Cardiac fibroblast (primary cell): ENCODE measurements at places on chromosomes 11 and 22.

- no peak for DNase-seq
Measured at GRCh38 chr11:103602840-103603239, 433.6 kb upstream of the DDI1 start.

GRCh38 chr11:69573761-69574607 is 67.0 kb upstream of the CCND1 start:
- DNase-seq, result no peak

GRCh38 chr11:130609121-130610035 is 160.9 kb downstream of the ADAMTS15 start:
- peak; percentile 84 for DNase-seq

- peak; percentile 40 for DNase-seq
Measured at GRCh38 chr11:122681070-122681469, 25.5 kb downstream of the UBASH3B start.

- DNase-seq, result peak; percentile 46
Measured at GRCh38 chr11:64305691-64306562, 603 bp downstream of the ESRRA start.

DNA sequence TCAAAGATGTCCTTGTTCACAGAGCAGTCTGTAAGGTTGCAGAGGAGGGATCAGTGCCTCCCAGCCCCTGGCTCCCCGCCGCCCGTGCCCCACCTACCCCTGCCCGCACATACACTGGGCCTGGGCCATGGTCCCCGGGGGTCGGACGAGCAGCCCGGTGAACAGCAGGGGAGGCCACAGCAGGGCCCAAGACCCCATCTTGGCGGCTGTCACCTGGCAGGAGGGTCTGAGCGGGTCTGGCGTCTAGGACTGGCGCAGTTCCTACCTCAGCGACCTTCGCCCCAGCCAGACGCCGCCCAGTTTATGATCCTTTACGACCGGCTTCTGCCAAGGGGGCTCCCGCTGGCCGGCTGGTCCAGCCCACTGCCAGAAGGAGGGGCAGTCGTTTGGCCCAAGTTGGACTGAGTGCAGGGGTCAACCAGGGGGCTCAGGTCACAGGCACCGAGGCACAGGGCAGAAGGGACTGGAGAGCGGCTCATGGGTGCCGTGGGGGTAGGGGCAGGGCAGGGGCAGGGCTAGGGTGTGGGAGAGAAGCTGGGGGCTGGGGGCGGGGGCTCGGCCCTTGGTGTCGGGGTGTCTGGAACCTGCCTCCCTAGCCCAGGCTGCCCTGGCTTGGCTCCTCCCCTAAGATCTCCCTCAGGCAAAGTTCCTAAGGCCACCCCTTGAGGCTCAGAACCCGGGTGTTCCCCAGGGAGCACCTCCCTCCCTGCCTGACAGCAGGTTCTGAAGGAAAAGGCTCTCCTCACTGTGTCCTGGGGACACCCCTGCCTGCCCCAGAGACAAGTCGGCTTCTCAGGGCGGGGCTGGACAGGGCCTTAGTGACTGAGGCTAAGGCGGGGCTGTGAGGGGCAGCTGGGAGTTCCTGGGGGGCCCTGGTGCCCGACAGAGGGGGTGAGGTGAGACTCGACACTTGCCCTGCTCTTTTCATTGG is at the start of gene CDHR5:
Gene CDHR5, minus strand, starts transcription at position 251 of the 931 bp plus-strand sequence. Its CDS starts 53 bp downstream, at position 198.
- no peak for DNase-seq

GRCh38 chr11:7275133-7275532 is 23.4 kb downstream of the SYT9 start:
- DNase-seq, result no peak

DNA sequence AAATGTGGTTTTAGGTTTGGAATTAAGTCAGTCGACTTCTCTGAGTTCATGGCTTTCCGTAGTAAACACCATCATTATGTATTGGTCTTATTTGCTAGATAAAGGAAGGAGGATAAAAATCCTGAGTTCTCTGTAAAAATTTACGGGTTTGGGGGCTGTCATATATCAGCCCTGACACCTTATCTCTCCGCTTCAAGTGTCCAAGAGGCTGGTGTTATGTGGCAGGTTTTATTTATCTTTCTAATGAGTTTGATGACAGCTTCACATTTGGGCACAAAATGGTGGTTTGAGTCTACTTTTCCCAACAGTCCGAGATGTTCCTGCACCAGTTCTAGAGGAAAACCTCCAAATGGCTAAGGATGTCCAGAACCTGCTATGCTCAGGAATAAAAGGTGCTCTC is 67.3 kb upstream of the VSTM5 start:
- DNase-seq, result no peak

DNA sequence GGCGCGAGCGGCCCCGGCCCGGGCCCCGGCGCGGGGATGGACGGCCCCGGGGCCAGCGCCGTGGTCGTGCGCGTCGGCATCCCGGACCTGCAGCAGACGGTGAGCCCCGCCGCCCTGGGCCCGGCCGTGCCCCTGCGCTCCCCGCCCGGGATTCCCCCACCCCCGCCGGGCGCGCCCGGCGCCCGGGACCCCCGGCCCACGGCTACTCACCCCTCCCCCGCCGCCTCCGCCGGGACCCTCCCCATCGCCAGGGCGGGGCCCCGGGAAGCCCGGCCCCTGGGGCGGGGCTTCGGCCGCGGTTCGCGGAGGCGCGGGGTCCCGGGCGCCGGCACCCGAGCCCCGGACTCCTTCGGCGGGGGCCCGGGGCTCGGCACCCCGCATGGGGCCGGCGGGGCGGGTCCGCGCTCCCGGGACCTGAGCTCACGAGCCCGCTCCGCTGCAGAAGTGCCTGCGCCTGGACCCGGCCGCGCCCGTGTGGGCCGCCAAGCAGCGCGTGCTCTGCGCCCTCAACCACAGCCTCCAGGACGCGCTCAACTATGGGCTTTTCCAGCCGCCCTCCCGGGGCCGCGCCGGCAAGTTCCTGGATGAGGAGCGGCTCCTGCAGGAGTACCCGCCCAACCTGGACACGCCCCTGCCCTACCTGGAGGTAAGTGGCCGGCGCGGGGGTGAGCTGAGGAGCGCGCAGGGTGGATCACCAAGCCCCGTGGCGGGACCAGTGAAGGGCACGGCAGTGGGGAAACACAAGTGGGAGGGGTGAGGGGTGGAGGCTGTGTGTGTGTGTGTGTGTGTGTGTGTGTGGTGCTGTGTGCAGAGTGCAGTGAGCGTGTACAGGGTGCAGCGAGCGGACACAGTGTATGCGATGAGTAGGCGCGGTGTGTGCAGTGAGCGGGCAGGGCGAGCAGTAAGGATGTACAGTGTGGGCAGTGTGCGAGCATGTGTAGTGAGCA is 2.3 kb downstream of the SHANK3 start:
- no peak for DNase-seq

GRCh38 chr11:117744471-117745150 is 52.4 kb downstream of the DSCAML1 start:
- no peak for DNase-seq

DNA sequence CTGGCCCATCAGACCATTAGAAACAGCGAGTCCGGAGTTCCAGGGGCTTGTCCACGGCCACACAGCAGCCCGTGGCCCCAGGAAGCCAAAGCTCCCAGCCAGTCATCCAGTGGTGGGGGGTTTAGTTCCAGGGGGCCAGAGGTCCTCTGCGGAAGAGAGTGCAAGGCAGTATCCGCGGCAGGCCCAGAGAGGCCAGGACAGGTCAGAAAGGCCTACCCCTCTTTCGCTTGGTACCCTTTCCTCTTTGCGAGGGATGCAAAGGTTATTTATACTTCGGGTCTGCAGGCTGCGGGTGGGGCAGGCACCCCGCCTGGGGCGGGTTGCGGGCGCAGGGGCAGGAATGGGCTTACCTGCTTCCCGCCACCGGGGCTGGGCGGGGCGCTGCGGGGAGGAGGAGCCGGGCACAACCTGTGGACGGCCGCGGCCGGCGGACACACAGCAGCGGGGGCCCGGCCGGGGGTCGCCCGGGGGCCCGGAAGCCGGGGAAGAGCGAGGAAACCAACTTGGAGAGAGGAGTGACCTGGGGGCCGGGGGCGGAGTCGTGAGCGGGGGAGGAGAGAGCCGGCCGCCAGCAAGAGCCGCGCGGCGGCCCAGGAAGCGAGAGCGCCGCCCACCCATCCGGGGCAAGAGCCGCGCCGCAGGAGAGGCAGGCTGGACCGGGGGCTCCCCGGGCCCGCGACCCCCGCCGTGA is at the start of gene SH3BP1:
Gene SH3BP1, plus strand, starts transcription at position 600 of the 691 bp plus-strand sequence. CDS start 119 bp downstream, outside the sequence.
- no peak for DNase-seq

GRCh38 chr11:94546886-94547285 is 3.2 kb downstream of the FUT4 start:
- no peak for DNase-seq

- DNase-seq, result no peak
Measured at GRCh38 chr22:47449508-47450270, 687.2 kb downstream of the TBC1D22A start.

DNA sequence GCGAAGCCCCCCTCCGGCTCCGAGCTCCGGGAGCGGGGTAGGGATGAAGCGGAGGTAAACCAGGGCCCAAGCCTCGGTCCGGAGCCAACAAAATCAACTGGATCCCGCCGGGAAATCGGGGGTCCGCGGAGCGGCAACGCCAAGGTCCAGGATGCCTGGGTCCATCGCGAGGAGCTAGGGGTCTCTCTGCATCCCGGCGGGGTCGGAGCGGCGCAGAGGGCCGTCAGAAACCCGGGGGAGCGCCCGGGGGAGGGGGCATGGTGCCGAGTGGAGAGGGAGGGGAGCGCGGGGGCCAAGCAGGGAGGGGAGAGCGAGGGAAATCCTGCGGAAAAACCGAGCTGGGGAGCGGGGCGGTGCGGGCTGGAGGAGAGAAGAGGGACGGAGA is 51.8 kb downstream of the SLC22A12 start:
- no peak for DNase-seq

GRCh38 chr11:623999-624704 is 603 bp downstream of the CDHR5 start:
- DNase-seq, result no peak

- DNase-seq, result peak; percentile 3
Measured at GRCh38 chr11:93192163-93192562, 5.6 kb downstream of the SLC36A4 start.

DNA sequence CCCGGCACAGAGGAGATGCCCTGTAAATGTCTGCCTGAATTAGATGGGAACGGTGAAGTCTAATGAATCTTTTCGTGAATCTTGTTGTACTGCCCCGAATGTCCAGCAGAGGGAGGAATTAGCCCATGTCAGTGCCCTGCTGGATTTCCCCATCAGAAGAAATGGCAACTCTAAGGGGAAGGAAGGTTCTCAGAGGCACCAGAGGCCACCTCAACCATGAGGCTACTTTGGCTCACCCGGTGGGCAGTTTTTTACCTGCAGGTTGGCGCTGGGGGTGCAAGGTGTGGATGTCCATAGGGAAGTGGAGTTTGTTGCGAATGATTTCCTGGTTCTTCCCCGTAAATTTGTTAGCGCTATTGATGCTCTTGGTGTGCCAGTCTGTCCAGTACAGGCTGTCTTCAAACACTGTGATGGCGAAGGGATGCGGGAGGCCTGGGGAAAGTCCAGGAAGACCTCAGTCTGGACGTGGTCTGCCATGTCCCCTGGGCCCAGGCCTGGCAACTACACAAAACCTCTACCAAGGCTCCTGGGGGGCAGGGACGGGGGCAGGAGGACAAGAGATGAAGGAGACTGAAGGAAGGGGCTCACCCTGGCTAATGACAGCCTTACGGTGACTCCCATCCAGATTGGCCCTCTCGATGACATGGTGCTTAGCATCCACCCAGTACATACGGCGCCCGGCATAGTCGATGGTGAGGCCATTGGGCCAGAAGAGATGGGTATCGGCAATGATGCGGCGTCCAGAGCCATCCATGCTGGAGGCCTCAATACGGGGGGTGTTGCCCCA is 28.5 kb downstream of the LRP4 start:
- DNase-seq, result peak; percentile 85

DNA sequence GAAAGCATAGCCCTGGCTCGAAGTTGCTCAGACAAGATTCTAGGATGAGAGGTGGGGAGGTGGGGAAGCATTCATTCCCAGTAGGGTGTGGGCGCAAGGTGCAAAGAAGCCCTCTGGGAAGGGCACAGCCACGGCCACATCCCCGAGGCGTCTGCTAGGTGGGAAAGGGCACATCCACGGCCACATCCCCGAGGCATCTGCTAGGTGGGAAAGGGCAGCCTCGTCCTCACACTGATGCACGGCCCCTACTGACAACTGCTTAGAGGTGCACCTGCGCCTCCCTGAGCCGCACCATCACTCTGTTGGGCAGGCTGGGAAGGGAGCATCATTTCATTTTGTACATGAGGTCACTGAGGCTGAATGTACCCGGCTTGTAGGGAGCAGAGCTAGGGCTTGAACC is 94.6 kb upstream of the PITPNB start:
- DNase-seq, result no peak

DNA sequence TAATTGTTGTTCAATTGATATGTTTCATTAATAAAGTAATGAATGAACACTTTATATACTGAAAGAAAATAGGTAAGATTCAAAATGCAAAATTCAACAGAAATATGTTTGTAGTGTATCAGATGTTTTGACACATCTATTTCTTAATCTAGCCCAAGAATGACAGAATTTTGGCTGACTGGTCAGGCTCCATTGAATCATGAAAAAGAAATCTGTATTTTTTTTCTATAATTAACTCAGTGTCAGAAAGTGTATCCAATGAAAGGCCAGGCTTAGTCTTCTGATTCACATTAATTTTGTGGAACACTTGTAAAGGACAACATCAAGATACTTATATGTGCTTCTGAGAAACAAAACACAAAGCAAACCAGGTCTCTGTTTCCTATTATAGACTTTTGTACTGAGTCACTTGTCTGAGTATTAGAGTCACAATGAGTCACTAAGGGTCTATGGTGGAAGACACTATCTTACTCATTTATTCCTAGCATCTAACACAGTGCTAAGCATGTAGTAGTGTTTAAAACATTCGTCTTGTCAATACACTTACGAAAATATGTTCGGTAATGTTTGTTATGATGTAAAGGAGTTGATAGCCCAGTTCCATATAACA is 297.7 kb upstream of the CCDC90B start:
- DNase-seq, result peak; percentile 76

DNA sequence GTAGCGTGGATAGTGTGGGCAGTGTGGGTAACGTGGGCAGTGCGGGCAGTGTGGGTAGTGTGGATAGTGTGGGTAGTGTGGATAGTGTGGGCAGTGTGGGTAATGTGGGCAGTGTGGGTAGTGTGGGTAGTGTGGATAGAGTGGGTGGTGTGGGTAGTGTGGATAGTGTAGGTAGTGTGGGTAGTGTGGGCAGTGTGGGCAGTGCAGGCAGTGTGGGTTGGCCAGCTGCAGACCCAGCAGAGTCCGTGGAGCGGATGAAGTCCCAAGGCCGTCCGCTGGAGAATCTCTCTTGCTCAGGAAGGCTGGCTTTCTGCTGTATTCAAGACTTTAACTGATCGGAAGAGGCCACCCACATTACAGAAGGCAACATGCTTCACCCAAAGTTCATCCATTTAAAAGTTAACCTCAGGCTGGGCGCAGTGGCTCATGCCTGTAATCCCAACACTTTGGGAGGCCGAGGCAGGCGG is 26.1 kb upstream of the KRTAP5-6 start:
- no peak for DNase-seq

DNA sequence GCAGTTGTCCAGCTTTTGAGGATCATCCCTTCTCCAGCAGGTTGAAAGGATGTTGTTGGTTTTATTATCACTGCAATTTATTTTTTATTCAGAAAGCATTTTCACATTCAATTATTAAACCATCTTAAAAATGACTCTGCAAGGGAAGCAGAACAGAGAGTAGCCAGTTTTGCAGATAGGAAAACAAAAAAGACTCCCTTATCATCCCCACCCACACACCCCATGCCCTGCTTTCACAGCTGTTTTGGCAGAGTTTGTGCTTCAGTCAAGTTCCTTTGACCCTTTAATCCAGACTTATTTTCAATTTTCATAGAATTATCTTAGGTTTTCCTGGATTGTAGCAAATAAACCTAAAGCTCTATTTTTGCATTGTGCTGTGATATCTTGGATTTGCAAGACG is 44.4 kb downstream of the MUC15 start:
- no peak for DNase-seq

- DNase-seq, result no peak
Measured at GRCh38 chr22:43566561-43567332, 154.9 kb downstream of the MPPED1 start.

- peak; percentile 40 for DNase-seq
Measured at GRCh38 chr11:130122141-130122575, 37.4 kb upstream of the ST14 start.
